Hepatic stellate cell (primary cell): ENCODE measurements at places on chromosomes 1 and 21.

DNA sequence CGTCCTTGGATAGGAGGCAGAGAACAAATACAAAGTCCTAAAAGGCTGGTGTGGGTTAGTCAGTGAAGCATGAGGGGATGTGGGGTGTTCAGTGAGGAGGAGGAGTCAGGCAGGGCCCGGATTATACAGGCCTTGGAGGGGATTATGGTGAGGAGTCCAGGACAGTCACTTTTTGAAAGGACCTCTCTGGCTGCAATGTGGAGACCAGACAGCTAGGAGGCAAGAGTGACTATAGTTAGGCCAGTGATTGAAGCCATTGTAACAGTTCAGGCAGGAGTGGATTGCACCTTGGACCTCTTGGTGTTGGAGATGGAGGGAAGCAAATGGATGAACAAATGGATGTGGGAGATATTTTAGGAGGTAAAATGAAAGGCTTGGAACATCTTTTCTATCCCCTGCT is 115.8 kb downstream of the C1orf94 start:
- no peak for DNase-seq

DNA sequence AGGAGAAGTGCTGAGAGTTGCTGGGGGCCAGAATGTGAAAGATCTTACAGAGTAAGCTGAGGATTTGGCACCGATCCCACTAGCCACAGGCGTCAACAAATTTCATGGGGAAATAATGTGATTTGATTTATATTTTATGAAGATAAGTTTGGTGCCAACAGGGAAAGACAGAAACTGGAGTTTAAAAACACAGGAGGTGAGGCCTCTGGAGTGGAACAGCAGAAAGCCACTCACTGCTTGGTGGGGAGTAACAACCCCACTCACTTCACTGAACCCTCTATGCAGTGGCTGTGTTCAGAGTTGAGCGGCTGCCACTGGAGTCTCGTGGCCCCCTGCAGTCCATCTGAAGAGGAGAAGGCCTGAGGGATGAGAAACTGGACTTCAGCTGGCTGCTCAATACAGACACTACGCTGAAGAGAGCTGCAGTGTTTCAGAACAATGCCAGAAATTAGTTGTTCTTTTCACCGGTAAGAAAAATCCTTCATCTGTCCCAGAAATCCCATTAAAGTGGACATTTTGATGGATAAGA is 48.0 kb upstream of the RXRG start:
- no peak for DNase-seq

DNA sequence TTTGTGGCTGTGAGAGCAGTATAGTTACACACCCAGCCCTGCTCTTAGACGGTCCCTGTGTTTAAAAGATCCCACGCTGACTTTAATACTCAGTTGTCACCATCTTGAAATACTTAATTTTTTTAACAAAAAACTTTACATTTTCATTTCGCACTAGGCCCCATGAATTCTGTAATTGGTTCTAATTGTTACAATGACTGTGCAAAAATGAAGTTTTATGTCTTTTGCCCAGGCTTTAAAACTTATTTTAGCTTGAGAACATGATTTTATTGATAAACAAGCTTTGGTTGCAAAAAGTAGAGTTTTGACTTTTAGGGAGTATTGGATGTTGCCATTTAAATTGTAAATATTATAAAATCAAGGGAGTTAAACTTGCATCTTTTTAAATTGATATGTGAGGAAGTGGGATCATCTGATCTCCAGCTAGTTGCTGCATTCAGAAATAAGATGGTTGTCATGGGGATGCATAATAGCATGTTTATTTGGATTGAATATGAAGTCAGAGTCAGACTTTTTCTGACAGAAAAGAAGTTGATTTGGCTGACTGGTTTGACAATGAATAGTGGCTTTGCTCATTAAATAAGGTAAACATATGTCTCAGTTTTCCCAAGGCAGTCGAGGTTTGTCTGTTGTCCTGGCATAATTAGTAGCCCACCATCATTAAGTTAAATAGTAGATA is 23.0 kb upstream of the CRP start:
- no peak for DNase-seq

GRCh38 chr1:45876000-45876617 is 72.7 kb downstream of the MAST2 start:
- no peak for DNase-seq

- DNase-seq, result no peak
Measured at GRCh38 chr1:40858856-40859416, 3.2 kb downstream of the CITED4 start.
